GM23248 (cell line): ENCODE measurements at places on chromosomes 13 and 19. TPM values are rescaled to one million over a fixed set of nuclear protein-coding genes. Genes with fewer than 3 reads are reported as not detected.
A peak's percentile ranks its signal among the peaks of the same experiment; 100 is the strongest.

FAAP24 gene
- total RNA-seq, result 1.3 and 2.4 TPM in 2 replicates

- DNase-seq, result no peak
These were observed 3.0 kb downstream of the PROZ start for GRCh38 chr13:113161433-113161832.

DNA sequence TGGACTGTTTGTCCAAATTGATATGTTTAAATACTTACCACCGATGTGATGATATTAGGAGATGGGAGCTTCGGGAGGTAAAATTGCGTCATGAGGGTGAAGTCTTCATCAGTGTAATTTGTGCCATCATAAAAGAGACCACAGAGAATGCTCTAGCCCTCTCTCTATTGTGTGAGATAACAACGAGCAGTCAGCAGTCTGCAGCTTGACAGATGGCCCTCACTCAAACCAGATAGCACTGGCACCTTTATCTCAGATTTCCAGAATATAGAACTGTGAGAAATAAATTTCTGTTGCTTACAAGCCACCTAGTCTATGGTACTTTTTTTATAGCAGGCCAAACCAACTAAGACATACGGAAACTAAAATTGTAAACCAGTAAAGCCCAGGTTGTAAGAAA, 1718.9 kb upstream of the MIR17HG start:
- DNase-seq, result no peak

- DNase-seq, result no peak
These were observed 140 bp downstream of the PLEKHJ1 start for GRCh38 chr19:2236064-2236313.

DNA sequence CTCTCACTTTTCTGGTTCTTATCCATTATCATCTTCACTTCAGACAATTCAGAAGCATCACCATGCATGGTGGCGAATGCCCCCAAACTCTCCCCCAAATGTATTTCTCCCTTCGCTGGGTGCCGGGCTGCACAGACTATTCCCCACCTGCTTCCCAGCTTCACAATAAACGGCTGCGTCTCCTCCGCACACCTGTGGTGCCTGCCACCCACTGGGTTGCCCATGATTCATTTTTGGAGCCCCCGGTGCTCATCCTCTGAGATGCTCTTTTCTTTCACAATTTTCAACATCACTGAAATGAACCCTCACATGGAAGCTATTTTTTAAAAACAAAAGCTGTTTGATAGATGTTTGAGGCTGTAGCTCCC, 2.8 kb upstream of the F10 start:
- no peak for DNase-seq

DNA sequence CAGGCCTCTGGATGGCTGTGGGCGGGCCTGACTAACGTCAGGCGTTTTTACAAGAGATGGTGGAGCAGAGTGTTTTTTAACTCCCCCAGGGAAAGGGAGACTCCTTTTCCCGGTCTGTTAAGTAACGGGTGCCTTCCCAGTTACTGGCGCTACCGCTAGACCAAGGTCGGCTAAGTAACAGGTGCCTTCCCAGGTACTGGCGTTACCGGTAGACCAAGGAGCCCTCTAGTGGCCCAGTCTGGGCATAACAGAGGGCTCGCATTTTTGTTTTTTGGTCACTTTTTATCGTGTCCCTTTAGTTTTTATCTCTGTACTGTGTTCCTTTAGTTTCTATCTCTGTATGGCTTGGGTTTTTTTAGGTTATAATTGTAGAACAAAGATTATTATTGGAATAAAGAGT, 10.0 kb downstream of the ZNF383 start:
- peak; percentile 28 for DNase-seq

DNA sequence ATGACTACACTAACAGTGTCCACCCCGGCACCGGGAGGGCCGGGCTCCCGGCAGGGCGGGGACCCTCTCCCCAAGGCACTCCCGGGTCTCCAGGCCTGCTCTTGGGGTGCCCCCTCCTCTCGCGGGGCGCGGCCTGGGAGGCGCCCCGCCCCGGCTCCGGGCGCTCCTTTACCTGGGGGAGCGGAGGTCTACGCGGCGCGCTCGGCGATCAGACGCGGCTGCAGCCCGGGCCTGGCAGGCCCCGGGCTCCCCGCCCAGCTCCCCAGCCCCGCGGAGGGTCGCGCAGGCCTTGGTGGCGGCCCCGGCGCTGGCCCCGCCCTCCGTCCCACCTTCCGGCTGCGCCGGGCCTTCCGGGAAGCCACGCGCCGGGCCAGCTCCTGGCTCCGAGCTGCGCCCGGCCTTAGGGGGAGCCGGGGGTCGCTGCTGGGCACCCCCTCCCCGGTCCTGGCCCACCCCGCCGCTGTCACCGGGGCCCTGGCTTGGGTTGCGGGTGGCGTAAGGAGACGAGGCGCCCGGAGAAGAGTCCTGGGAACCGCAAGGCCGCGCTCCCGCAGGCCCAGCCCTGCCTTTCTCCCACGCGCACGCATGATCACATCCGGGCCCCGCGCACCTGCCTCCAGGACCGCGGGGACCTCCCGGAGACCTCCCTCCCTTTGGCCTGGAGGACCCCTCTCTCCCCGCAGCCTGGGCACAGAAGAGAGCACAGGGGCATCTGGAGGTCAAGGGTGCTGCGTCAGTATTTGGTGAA, at the start of gene C19orf12:
Gene C19orf12, minus strand, starts transcription at position 309 of the 748 bp plus-strand sequence. CDS start 6,848 bp downstream, outside the sequence.
- peak; percentile 71 for DNase-seq

DNA sequence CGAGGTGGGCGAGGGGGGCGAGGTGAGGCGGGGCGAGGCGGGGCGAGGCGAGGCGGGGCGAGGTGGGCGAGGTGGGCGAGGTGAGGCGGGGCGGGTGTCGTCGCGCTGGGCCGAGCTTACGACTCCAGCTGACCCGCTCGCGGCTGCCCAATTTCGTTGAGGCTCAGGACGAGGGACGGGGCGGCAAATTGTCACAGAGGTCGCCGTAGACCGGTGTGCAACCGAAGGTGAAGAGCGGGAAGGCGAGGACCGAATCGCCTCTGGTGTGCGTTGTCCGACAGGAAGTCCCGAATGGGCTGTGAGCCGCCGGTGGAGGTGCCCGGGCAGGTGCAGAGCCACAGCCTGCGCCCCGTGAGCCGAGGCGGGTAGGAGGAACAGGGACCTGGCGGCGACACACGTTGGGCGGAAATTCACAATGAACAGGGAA, at the start of gene LACC1:
Gene LACC1, plus strand, starts transcription at position 150 of the 427 bp plus-strand sequence. CDS start 1,082 bp downstream, outside the sequence.
- DNase-seq, result no peak

GRCh38 chr13:41418731-41419130, 38.6 kb upstream of the RGCC start:
- DNase-seq, result no peak

DNA sequence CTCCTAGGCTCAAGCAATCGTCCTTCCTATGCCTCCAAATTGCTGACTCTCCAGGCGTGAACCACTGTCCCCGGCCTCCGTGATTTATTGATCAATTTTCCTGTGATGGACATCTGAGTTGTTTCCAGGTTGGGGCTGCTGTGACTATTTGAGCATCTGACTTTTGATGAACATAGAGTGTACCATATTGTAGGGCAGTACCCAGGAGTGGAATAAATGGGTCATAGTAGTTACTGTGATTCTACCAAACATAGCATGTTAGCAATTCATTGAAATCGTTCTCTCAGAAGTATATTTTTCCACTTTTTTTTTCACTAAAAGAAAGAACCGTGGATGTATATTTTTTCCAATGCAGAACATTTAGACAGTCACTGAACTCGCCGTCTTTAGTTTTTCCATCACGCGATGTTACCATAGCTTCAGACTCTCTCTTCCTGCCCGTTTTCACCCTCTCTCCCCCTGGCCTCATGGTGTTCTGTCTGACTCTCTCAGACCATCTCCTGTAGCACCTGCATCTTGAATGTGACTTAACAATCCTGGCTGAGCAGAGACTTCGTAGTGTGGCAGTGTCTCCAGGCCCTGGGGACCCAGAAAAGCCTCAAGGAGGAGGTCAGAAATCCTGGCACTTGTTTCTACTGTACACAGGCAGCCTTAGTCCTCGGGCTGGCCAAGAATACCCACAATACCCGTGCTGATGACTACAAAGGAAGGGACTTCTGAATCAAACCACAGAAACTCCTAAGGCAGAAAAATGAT, 3.2 kb upstream of the RASGRP4 start:
- DNase-seq, result no peak

SYCN gene
- not detected in 2 replicates for total RNA-seq

GRCh38 chr19:14418856-14419105, 360 bp downstream of the DDX39A start:
- DNase-seq, result peak; percentile 85

GRCh38 chr13:41611385-41611784, 154.0 kb downstream of the RGCC start:
- no peak for DNase-seq

GRCh38 chr13:58850161-58850560, 1218.6 kb downstream of the PCDH17 start:
- DNase-seq, result no peak

- DNase-seq, result no peak
These were observed 3.7 kb downstream of the ZNF787 start for GRCh38 chr19:56117376-56117884.

DNA sequence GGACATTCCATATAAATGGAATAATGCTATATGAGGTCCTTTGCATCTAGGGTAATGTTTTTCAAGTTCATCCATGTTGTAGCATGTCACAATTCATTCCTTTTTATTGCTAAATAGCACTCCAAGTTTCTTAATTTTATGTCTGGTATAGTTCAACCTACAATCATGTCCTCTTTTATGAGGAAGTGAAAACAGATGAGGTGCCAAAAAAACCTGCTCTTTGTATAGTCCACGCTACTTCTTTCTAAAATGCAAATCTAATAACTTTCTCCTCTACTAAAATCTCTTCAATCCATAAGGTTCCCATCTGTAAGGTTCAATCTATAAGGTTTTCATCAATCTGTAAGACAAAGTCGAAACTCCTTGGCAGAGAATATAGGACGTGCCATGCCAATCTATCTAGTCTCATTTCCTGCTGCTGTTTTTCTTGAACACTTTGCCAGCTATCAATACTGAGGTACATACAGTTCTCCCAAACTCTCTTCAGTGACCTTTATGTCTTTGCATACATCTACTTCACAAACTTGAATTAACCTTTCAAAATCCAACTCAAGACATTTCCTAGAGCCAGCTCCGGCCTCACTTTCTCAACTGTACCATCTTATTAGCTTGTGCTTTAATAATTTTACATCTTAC, 33.7 kb downstream of the INTS6 start:
- DNase-seq, result no peak

GRCh38 chr13:35947315-35947714, 183.9 kb downstream of the DCLK1 start:
- no peak for DNase-seq

DNA sequence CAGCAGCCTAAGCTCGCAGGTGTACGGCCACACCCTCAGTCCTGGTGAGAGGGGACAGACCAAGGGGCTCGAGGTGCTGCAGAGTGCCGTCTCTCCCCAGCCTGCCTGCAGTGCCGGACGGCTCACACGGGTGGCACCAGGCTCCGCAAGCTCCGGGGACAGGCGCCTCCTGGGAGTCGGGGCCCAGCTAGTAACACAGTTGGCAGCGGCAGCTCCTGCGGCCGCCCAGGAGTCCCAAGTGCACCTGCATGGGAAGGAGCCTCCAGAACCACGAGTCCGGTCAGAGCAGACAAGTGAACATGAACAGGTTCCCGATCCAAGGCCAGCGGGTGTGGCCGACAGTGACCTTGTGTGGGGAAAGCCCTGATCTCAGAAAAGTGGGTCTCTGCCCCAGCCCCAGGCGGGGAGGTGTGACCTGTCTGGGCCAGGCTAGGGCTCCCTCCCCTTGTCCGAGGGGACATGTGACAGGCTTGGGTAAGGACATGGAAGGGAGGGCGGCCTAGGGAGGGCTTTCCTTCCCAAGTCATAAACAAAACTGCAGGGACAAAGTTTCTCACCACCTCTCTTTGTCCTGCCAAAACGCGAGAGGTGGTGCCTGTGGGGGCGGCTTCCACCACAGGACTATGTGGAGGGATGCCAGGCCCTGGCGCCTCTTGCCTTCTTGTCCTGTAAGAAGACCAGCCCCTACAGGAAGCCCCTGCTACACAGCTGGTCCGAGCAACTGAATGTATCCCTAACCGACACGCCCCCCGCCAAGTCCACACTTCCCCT, 46.5 kb downstream of the MLLT1 start:
- DNase-seq, result peak; percentile 75

DNA sequence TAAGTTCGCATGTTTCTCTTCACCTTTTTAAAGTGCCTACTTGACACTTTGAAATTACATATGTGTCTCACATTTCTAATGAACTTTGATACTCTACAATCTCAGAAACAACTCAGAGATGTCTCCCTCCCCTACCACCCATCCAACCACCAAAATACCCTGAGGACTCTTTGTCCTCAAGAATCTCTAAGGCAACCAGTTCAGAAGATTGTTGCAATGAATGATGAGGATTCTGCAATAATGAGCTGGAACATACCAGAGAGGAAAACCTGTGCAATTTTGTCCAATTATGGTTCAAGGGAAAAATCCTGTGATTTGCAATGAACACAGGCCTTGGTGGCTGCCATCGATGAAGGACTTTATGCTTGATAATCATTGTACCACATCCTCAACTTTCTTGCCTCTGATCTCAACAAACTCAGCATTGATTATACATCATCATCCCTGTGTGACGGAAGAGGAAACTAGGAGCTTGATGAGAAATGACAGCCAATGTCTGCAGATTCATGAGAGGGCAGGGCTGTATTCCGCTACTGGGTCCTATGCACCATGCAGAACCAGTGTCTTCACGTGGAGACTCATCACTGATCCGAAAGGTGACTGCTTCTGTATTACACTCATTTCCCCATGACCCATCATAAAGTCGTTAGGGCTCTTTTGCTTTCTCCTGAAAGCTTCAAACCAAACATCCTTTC, 1.1 kb downstream of the FPR1 start:
- DNase-seq, result peak; percentile 39

DNA sequence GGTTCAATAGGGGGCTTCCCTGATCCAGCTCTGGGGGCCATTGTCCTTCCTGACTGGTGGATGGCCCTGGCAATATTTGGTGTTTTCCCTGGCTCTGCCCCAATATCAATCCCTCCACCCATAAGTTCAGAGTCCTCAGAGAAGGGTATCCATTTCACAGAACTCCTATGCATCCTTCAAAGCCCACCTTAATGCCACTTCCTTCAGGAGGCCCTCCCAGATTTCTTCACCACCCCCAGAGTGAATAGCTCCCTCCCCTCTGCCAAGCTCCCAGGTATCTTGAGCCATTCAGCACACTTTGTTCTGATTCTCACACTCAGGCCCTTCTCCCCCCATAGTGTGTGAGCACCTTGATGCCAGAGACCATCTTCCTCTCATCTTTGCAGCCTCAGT, 5.8 kb downstream of the PPP1R14A start:
- no peak for DNase-seq

DNA sequence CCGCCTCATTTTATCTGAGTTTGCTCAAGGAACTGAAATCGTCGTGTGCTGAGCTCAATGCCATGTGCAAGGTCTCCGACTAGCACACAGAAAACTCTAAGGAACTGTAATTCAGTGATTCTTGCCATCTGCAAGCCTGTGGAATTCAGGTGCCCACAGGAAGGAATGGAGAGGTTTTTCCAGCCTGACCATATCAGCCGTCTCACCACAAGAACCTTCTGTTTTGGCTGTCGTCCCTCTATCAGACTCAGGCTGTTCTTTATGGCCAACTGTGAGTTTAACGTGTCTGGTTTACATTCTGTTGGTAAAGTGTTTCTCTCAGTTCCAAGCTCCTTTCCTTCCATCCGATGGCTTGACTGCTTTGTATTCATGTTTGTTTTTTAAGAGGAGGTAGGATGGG, 293.5 kb downstream of the SPRY2 start:
- DNase-seq, result peak; percentile 36
